ENCODE measurements at places on chromosomes 3 and 15.

GRCh38 chr3:60528651-60529050 lies 722.6 kb downstream of the FHIT start:
- no peak for DNase-seq

DNA sequence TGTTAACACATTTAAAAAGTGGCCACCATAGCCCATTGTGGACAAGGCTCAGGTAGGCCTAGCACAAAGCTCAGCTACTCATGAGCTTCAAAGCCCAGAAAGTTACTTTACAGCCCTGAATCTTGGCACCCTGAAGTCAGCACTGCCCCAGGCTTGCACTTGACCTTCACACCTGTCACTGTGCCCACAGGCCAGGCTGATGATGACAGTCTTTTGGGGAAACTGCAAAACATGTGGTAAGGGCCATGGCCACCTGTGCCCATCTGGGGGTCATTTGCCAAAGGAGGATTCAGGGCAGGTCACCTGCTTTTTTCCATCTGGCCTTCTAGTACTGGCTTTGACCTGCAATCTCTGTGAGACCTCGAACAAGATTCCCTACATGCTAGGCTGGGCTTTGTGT lies 11.0 kb downstream of the CHDH start:
- no peak for DNase-seq

- DNase-seq, result no peak
These were observed 52.7 kb downstream of the TLE3 start for GRCh38 chr15:70045045-70045444.

- DNase-seq, result no peak
These were observed 233.4 kb downstream of the LSAMP start for GRCh38 chr3:116211901-116212300.

DNA sequence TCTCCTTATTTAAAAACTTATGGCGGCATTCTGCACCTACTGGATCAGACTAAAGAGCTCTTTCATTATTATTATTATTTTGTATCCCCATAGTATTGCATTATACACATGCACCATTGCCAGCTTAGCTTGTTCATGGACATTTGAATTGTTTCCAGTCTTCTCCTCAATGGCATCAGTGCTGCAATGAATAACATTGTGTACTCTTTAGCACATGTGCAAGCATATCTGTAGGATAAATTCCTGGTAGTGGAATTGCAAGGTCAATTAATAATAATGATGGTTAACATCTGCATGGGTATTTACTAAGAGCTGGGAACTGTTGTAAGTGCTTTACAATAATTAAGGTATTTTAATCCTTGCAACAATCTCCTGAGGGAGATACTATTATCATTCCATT lies 52.0 kb downstream of the AMOTL2 start:
- DNase-seq, result no peak

- no peak for DNase-seq
These were observed 21.9 kb downstream of the EHD4 start for GRCh38 chr15:41950489-41950888.

GRCh38 chr3:12345141-12345561 lies 56.3 kb downstream of the PPARG start:
- DNase-seq, result no peak

GRCh38 chr3:31225923-31226322 lies 306.8 kb upstream of the STT3B start:
- DNase-seq, result no peak

DNA sequence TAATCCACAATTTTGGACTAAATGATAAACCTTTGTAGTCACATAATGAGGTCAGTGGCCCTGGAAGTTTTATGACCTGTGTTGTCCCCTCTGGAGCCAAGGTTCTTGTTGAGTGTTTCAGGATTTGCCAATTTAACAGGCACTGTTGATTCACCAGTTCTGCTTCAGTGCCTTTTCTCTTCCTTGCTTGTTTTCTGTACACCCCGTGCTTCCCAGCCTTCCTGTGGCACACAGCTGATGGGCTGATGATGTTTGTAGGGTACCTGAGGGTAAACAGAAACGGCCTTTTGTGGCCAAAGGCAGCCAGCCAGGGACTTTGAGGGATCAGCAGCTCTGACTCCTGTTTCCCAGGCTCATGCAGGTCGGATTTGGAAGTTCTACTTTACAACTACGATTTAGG lies 13.3 kb downstream of the GYG1 start:
- no peak for DNase-seq

GRCh38 chr15:76064375-76064774 lies 4.6 kb downstream of the TMEM266 start:
- DNase-seq, result no peak

- DNase-seq, result no peak
These were observed 77.5 kb upstream of the IL12A start for GRCh38 chr3:159910991-159911663.

GRCh38 chr3:126376444-126376843 lies 18.3 kb upstream of the CFAP100 start:
- no peak for DNase-seq

DNA sequence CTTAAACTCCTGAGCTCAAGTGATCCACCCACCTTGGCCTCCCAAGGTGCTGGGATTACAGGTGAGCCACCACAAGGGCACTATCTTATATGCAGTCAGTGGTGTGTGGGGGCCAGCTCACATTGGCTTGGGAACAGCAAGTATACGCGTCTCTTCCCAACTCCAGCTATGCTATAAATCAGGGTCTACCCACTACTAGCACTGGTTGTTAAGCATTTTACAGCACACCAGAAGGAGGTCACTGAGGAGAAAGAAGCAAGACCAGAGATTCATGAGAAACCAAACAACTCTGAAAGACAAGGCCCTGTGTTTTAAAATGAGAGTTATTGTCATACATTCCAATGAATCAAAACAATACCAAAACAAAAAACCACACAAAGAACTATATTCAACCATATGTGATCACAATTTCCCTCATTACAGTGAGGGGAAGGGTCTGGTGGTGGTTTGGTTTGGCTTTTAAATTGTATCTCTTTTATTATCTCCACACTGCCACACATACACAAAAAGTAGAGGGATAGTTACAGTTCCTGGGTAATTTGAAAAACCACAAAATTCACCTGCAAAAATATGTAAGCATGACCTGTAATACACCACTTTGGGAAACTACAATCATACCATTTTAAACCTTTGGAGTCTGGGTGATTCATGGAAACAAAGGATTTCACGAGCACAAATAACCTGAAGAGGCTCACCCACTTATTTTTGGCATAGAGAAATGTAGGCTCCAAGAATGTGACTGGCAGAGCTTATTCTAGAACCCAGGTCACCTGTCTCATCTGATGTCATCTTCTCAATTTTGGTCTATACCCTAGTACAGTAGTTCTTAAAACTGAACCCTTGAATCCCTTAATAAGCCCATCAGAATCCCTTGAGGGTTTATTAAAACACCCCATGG lies 5.2 kb downstream of the MAGI1 start:
- DNase-seq, result no peak

DNA sequence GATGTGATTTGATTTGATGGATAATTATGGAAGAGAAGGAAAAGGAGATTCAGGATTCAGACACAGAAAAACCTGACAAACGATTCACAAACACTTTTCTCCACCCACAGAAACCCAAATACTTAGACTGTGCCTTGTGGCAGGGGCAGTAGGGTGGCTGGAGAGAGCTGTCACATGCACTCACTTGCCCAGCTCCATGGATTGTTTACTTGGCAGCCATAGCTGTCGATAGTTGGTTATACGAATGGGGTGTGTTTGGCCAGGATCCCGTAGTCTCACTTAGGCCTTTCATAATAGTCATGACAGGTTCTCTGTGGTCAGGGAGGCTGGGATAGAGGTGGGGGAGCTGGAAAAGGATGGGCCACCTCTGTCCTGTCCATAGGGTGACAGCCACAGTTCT lies 76.9 kb downstream of the CACNA1D start:
- DNase-seq, result no peak

GRCh38 chr3:139638518-139638917 lies 39.3 kb downstream of the NMNAT3 start:
- DNase-seq, result no peak

DNA sequence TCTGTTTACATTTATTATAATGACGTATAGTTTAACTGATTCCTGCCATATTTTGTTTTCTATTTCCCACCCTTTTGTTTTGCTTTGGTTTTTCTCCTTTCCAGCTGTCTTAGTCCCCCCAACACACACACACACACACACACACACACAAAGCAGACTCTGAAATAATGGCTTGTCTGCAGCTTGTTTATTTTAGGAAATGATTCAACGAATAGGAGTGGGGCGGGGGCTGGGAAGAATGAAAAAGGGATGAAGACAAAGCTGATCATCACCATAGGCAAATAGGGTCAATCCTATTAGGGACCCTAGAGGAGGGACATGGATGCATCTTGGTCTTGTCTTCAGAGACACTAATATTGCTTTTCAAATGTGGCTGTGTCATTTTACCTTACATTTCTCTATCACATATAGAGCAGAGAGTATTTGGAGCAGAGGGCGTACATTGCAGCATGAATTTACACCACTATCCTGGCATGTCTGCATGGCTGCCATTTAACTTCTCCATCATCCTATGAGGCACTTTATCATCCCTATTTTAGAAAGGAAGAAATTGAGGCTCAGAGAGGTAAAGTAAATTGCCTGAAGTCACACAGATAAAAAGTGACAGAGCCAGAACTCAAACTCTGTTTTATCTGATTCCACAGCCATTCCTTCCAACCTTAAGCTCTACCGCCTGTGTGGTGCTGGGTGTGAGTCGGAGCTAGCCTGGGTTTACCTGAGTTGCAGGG lies 147.2 kb upstream of the TPM1 start:
- no peak for DNase-seq

- no peak for DNase-seq
These were observed 27.9 kb downstream of the FBN1 start for GRCh38 chr15:48617619-48618018.

DNA sequence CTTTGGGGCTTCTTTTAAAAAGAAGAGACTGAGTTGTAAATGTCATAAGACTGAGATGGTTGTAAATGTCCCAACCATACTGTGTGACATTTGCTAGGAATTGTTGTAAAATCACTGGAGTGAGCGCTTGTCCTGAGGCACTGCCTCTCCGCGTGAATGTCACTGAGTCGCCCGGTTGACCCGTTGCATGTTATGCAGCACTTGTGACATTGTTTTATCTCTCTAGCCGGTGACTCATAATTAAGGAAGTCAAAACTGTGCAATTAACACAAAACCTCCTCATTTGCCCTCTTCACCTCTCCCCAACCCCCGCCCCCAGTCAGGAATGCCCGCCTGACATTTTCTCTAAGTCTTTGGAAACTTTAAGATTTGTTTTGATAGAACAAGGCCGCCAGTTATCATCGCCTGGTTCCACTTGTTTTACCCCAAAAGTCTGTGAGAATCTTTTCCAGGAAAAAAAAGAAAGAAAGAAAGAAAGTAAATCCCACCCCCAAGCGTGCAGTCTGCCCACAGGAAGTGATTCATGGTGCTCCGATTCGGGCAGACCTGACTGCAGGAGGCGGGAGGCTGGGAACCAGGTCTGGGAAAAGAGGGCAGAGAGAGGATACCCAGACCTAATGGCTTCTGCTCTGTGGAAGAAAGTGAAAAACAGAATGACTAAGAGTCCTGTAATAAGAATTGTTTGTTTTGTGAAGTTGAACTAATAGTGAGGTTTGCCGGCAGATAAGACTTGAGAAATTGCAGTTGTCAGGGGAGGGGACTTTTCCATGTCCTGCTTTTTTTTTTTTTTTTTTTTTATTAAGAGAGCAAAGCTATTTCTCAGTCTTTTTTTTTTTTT lies 84.8 kb downstream of the SMAD3 start:
- no peak for DNase-seq

DNA sequence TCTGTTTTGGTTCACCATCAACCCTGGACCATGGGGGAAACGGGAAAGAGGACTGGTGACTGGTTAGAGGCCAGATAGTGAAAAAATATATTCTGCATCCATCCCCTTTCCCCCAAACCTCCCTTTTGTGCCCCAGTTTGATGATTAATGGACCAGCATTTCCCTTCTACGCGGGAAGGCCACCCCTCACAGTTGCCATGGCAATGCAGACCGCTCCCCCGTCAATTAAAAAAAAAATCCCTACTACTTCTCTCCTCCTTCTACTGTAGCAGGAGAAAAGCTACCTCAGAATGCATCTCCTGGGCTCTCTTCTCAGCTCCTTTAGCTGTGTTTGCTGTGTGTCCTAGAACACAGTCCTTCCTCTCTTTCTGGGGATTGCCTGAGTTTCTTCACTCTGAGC lies 4.0 kb downstream of the BAHD1 start:
- no peak for DNase-seq

Measured in activated naive CD8-positive, alpha-beta T cell treated with anti-CD3 and anti-CD28 coated beads, Interleukin-2, amount 50 U/mL, for 16 hours (primary cell).